ENCODE measurements at places on chromosomes 5 and 9.

- DNase-seq = no peak
These were observed 21.0 kb downstream of the CSF1R start for GRCh38 chr5:150065346-150065745.

DNA sequence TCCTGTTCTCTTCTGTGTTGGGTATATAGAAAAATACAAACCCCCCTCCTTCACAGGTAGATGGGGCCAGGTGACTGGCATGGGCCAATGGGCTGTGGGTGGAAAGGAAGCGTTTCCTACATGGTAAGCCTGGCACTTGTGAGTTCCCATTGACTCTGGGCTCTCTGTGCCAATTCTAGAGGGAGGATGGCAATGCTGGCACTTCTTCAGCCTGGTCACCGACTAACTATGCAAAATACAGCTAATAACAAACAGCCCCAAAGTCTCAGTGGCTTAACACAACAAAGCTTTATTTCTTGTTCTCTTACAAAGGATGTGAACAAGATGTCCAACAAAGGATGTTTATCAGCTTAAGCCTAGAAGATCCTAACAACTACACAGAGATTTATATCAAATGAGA, 258.1 kb downstream of the SYK start:
- no peak for DNase-seq

GRCh38 chr9:100465761-100466160, 7.2 kb upstream of the TMEFF1 start:
- no peak for DNase-seq

- no peak for DNase-seq
These were observed 1342.4 kb upstream of the DMAC1 start for GRCh38 chr9:9142001-9142400.

DNA sequence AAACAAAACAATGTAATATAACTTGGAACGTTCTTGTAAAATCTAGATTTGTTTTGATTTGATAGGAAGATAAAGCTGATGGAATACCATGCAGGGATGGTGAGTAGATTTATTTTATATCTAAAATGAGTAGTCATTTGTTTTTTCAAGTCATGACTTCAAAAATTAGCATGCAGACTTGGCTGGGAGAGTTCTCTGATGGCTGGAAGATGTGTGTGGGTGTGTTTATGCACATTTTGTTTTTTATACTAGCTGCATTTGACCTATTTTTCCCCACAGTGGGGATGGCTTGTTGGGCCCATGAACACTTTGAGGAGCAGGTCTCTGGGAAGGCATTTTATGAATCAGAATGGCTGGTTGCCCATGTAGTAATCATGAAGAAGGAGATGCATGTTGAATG, 109.2 kb downstream of the MTRR start:
- no peak for DNase-seq

GRCh38 chr9:13436591-13436990, 157.1 kb upstream of the MPDZ start:
- no peak for DNase-seq

GRCh38 chr5:50717651-50718050, 51.2 kb downstream of the PARP8 start:
- DNase-seq = no peak

DNA sequence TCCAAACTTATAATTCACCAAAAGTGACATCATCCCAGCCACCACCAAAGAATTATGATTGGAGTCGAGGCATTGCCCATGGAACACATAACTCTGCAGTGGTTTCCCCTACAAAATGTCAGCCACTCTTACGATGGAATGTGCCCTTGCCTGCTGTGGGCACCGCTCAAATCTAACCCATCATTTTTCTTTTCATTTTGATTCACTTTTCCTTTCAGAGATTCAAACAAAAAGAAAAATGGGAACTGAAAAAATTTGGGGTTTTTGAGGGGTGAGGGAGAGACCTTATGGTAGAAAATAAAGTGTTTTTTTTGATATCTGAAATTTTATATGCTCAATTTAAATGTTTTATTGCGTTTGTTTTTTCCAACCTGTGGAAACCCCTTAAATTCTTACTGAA, 28.1 kb downstream of the SMARCA2 start:
- DNase-seq = no peak

DNA sequence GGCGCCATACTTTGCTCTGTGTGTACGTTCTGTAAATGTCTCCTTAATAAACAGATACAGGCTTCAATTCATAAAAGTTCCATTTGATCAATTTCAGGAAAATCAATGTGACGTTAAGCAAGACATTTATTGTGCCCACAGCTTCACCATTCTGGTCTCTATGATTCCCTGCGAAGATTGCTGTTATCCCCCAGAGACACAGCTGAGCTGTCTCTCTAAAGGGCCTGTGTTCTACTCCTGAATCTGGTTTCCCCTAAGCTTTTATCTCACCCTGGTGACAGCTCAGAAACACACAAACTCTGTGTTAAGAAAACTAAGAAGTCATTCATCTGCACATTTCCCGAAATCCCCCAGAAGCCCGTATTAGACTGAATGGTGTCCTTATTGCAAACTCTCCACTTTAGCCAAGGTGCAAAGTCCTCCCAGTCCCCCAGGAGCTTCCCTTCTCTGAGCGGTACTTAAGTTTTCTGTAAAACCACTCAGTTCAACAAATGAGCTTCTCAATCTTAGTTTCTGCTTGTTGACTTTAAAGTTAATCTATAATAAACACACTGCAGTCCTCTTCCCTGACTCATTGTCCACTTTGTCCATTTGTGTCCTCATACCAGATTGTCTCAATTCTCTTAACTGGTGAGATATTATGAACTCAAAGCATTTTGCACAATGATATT, 1.4 kb upstream of the C5orf15 start:
- DNase-seq = no peak

GRCh38 chr9:7166074-7166473, 408.3 kb downstream of the KDM4C start:
- DNase-seq = no peak

DNA sequence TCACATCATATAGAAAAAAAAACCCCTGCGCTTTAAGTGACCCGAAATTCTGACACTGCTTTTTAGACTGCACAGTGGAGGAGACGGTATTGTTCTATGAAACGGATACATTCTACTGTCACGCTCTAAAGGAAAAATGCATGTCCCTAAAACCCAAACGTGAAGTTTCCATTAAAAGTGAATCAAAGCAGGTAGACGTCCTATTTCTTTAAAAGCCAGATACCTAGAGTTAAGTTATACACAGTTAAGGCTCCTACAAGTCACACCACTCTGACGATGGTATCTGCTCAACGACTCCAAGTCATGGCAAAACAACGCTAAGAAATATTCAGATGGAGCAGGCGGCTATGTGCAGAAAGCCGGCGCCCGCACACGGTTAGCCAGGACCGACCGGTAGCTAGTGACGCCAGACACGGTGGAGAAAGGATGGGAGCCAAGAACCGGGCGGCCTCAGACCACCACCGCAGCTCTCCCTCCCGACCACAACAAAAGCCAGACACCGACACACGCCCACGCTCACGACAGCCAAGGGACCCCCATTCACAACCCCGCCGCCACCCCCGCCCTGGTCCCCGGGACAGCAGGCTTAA, 734 bp downstream of the SKP1 start:
- no peak for DNase-seq
